ENCODE measurements at places on chromosomes 11 and 22.

- peak; percentile 6 for DNase-seq
Observed at GRCh38 chr22:49882519-49883293, 29.1 kb downstream of the ZBED4 start.

DNA sequence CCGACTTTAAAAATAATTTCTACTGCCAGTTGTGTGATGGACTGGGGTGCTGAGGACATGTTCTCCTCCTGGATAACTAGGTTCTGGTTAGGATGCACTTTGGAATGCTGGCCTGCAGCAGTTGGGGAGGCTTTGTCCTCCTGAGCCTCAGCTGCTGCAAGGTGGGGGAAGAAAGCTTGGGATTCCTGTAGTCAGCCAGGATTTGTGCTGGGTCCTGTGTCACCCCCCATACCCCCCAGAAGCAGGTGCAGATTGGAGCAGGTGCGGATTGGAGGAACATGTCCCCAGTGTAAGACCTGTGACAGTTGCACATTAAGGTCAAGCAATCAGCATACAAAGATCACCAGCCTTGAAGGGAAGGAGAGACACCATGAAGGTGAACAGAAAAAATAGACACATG, 51.1 kb downstream of the MED15 start:
- DNase-seq, result no peak

- no peak for DNase-seq
Observed at GRCh38 chr11:66745356-66746235, 16.6 kb upstream of the SPTBN2 start.

DNA sequence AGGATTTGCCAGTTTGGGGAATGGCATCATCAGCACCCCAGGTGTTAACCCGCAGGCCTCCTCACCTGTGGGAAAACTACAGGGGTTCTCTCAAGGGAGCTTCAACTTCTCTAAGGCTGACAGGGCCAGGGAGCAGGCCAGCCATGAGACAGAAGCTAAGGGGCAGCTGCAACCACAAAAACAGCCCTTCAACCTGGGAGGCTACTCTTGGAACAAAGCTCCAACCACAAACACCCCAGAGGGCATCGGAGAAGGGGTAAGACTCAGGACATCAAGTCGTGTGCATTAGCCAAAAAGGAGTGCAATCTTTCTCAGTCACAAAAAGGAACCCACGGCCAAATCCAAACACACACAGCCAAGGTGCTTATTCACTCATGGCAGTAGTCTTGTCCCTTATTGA, 103.0 kb downstream of the PLEKHA7 start:
- no peak for DNase-seq

GRCh38 chr11:116563028-116563711, 209.6 kb downstream of the BUD13 start:
- DNase-seq, result peak; percentile 49

- DNase-seq, result peak; percentile 40
Observed at GRCh38 chr11:128776424-128777284, 82.8 kb downstream of the FLI1 start.

All from fibroblast of skin of abdomen (primary cell).